ENCODE measurements at places on chromosomes 4 and X.

DNA sequence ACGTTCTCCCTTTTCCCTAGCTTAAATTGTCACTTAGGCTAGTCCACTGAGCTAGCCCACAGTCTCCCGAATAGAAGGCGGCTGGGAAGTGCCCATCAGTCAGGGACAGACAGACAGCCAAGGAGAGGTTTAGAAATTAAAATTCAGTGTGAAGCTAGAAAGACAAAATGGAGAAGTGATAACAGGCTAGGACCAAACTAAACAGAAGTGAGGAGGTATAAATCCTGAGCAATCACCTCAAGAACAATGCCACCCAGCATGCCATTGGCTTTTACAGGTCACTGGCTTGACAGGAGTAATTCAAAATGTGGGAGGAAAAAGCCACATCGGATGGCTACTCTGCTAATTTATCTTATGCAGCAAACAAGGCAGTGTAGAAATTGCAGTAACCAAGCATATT, 138.9 kb downstream of the MAPK10 start:
- no peak for DNase-seq

- DNase-seq = no peak
These were observed 109.0 kb downstream of the ZNF518B start for GRCh38 chr4:10348241-10348640.

DNA sequence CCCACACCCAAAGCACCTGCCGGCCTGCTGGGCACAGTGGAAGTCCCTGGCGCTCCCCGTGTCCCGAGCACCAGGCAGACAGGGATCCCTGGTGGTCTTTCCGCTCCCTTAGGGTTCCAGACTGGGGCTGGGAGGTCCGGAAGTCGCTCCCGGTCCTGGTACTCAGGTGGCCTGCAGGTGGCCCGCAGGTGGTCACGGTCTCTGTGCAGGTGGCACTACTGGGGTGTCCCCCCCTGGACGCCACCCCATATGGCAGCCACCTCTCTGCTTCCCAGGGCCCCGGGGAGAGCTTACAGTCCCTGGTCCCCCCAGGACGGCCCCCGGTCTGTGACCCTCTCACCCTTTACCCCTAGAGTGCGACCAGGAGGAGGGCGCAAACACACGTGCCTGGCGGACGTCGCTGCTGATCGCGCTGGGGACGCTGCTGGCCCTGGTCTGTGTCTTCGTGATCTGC, 13.6 kb downstream of the SLC25A6 start:
- no peak for DNase-seq

DNA sequence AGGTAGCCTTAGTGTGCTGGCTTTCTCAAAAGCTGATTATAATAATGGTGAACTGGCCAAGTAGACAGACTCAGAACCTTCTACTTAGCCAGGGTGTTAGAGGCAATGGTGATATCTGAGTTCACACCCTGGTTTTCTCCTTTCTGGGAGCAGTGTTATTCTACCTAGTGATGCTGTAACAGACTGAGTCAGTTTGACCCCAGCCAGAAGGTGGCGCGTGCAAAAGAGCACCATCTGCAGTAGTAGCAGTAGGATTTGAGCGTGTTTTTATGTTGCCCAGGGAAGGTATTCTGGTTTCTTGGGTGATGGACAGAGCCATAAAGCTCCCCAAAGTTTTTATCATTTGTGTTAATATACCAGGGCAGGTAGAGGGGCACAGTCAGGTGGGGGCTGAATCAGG, 143.8 kb upstream of the CPXCR1 start:
- DNase-seq = no peak

DNA sequence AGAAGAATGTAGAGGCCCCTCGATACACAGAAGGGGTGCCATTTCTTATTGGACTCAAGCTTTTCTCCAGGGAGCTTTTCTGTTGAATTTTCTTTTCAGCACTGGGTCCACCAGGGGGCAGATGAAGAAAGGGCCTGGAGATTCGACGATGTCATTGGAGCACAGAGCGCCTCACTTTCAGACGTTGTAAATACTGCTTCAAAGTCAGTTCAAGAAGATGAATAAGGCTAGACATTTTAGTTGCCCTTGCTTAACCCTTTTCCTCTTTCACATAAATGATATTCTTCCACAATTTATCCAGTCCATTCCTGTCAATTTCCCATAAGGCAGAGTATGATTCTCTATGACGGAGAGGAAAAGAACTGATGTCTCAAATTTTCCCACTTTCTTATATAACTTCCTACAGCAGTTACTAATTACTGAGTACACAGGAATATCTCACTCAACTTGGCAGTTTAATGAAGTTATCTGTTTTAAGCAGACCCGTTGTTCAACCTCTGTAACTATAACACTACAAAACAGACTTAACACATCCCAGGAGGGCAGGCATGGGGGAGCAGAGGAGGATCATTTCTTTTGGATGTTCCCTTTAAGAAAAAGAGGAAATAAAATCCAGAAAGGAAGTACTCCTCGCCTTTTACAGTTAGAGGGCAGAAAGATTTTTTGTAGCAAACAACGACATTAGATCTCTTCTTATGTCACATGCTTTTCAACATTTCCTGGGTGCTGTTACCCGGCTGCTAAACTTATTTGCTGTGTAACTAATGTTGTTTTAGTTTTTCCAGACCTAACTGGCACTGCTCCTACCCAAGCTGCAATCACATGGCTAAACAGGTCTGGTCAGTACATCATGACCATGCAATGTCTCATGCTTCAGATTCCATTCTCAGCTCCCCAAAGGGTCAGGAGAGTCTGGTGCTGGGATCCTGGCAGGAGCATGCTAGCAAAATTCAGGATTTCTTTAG, 12.2 kb upstream of the CENPU start:
- DNase-seq = peak; percentile 37

DNA sequence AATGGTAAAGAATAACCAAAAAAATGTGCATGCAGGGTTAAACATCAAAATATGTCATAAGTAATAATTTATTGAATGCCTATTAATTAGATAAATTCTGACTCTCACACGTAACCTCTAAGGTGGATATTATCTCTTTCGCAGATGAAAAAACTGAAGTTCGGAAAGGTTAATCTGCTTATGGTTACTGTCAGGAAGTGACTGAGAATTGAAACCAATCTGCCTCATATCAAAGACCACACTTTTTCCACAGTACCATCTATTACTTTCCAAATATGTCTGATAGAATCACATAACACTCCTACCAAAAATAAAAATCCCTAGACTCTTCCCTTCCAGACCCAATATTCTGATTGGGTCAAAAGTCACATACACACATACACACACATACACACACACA, 6.2 kb downstream of the CHIC2 start:
- DNase-seq = no peak

DNA sequence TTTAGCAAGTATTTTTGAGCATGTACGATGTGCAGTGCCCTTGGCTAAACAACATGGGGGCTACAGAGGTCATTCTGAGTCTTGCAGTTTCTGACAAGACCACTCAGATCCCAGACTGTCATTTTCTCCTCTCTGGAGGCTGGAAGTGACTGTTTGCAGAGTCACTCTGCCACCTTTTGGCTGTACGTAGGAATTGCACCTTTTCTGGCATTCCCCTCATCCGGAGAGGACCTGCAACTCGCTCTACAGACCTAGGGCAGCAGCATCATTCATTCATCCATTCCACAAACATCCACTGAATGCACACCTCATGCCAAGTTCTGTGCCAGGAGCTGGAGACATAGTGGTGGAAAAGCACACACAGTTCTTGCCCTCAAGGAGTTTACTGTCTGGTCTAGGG, 160.4 kb upstream of the GPR101 start:
- no peak for DNase-seq

- no peak for DNase-seq
These were observed 349.1 kb upstream of the DDX53 start for GRCh38 chrX:22650691-22651090.

DNA sequence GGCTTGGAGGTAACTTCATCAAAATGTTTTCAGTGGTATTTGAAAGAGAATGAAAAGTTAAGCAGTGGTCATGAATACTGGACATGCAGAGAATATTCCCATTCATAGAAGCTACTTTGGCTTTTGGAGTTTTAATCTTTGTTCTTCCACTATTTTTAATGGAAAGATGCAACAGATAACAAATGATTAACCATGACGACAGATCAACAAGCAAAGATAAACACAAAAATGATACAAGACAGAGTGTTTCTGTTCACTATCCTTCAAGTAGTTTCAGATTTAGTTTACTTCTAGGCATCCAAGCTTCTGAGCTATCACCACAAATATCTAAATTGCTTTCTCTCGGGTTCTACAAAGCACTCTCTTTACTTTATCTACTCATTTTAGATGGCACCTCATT, 1004.9 kb upstream of the ADGRL3 start:
- DNase-seq = no peak

DNA sequence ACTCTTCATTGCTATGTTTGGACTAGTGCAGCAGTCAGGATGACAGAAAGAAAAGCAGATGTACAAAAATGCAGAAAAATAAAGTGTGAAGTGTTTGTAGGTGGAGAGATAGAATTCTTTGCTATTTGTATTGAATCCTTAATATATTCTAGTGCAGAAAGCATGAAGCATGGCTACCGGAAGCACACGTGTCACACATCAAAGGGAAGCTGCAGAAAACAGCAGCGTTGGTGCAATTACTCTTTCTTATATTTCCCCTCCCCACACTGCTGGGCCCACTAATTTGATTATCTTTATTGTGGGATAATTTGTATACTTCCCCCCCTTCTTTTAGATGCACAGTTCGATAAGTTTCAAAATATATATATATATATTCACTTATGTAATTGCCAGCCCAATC, 35.9 kb upstream of the TAPT1 start:
- DNase-seq = no peak

- no peak for DNase-seq
These were observed 42.3 kb downstream of the ATRX start for GRCh38 chrX:77743720-77744119.

DNA sequence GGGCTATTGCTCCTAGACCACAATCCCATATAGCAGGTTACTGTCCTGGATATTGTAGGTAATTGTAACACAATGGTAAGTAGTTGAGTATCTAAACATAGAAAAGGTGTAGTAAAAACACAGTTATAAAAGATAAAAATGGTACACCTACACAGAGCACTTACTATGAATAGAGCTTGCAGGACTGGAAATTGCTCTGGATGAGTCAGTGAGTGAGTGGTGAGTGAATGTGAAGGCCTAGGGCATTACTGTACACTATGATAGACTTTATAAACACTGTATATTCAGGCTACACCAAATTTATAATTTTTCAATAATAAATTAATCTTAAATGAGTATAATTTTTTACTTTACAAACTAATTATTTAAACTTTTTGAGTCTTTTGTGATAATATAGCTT, 425.7 kb downstream of the PABPC4L start:
- no peak for DNase-seq

- no peak for DNase-seq
These were observed 76.2 kb upstream of the TEX13D start for GRCh38 chrX:124256216-124256615.

DNA sequence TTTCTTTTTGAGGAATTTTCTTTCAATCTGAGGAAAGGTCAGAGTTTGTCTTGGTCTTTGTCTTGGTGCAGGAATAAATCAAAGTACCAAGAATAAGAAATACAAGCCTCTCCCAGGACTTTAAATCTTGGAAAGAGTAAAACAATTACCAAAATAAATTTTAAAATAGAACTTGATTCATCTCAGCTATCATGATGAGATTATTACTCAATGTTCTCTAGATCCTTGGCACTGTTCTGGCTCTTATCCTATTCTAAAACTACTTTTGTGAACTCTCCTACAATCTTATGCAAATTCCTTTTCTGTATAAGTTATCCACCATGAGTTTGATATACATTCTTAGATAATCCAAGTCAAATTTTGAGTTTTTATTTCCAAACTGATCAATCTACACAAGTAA, 464.3 kb downstream of the PPARGC1A start:
- DNase-seq = no peak

GRCh38 chrX:44913656-44914531, 40.9 kb downstream of the KDM6A start:
- no peak for DNase-seq

DNA sequence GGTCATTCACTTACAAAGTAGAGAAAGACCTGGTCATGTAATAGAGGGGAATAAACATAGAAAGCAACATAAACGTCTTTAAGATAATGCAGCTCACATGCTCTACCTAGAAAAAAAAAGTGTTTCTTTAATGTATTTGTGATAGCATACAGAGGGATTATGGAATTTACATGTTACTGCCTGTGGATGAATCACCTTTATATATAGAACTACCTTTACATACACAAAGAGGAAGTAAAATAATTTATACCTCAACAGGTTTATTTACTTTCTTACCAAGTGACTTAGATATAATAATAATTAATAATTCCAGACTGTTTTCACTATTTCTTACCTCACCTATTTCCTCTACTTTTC, 81.5 kb downstream of the PPP3CA start:
- no peak for DNase-seq

DNA sequence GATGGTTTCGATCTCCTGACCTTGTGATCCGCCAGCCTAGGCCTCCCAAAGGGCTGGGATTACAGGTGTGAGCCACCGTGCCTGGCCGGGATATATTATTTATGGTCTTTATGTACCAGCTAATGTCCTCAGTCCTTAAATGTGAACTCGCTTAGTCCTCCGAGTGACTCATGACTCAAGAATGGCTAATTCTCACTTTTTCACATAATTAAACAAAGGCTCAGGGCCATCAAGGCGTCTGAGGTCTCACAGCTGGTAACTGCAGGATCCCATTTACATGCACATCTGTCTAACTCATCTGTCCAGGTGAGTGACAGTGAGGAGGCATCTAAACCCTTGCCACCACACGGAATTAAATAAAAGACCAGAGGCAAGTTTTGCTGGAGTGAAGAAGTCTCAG, 73.5 kb downstream of the HS3ST1 start:
- DNase-seq = no peak

DNA sequence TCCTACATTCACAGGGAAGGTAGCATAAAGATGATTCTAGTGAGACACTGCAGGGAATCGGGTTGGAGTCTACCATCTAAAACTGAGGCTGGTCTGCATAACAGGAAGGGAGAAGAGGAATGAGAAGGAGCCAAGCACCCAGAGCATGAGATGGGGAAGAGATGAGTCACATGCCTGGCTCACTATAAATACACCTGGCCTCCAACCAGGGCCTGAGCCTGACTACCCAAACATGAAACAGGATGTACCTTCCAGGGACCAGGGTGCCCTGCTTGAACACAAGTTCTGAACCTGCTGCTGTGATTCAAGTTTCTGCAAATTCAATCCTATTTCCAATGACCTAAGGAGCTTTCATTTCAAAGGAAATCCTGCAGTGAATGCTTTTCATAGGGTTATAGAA, 24.9 kb downstream of the CD99L2 start:
- DNase-seq = no peak

- DNase-seq = peak; percentile 18
These were observed 28.4 kb downstream of the TRMT44 start for GRCh38 chr4:8468746-8469535.

- DNase-seq = no peak
These were observed 78.7 kb upstream of the MSX1 start for GRCh38 chr4:4780729-4781244.

DNA sequence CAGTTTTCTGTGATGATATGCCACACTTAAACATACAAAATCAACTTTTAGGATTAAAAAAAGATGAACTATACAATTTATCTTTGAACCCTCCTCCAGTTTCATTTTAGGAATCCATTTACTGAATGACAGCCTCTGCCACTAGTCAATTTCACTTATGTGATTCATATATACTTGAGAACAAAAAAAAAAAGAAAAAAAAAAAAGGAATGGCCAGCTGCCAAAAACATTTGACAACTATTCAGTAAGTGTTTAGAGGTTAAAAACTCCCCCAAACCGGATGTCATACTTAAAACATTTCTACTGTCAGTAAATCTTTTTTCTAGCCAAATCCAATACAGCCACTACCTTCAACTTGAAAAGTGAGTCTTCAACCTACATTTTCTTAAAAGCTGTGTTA, 266.7 kb upstream of the MAGEB2 start:
- no peak for DNase-seq

Data from nucleus accumbens (tissue), 56 donors.